CD14-positive monocyte (primary cell): ENCODE measurements at places on chromosomes 6 and 20. TPM values are rescaled to one million over a fixed set of nuclear protein-coding genes. Genes with fewer than 3 reads are reported as not detected.
A peak's percentile ranks its signal among the peaks of the same experiment; 100 is the strongest.

CGA gene
- not detected for polyA plus RNA-seq

VSX1 gene
- polyA plus RNA-seq, result not detected in 2 replicates

CST7 gene
- 1.2 and 1.8 TPM in 2 replicates for polyA plus RNA-seq

PBOV1 gene
- polyA plus RNA-seq, result not detected in 2 replicates

TUBB1 gene
- 2.4 TPM for polyA plus RNA-seq

AIG1 gene
- polyA plus RNA-seq, result 7.6 TPM

DNA sequence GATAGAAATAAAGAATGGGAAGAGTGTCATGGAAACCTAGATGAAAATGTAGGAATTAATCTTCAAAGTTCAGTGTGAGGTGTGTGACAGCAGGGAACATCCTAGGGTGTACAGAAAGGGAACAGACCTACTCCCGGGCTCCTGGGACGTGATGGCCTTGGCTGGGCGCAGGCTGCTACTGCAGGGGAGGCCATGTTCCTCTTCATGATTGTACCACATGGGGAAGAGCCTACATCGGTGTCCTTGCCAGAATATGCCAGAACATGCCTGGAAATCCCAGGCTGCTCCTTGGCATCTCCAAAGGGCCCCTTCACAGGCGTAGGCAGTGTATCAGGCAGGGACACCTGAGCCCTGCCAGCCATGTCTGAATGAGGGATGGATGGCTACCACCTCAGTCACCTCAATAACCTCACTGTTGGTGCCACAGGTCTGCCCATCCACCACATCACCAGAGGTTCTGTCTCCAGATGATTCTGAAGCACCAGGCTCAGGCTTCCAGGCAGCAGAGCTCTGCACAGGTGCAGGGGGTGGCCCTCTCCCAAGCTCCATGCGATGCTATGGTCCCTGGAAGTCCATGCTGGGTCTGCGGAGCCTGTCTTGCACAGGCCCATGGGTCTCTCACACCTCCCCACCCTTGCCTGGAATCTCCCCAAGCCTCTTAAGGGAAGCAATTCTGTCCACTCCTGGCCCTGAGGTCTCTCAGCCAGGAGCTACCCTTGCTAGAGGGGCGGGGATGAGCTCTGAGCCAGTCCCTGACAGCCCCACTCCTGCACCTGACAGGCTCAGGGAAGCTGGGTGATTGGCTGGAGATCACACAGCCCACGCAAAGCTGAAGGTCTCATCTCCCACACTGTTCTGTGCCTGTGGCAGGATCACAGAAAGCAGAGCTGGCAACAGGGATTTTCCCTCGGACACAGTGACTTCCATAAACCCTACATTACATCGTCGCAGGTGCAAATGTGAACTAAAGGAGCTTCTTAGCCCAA, 20.2 kb downstream of the RAMACL start:
- DNase-seq, result no peak

- DNase-seq, result no peak
These were observed 88.1 kb downstream of the DACT2 start for GRCh38 chr6:168231393-168231957.

DNA sequence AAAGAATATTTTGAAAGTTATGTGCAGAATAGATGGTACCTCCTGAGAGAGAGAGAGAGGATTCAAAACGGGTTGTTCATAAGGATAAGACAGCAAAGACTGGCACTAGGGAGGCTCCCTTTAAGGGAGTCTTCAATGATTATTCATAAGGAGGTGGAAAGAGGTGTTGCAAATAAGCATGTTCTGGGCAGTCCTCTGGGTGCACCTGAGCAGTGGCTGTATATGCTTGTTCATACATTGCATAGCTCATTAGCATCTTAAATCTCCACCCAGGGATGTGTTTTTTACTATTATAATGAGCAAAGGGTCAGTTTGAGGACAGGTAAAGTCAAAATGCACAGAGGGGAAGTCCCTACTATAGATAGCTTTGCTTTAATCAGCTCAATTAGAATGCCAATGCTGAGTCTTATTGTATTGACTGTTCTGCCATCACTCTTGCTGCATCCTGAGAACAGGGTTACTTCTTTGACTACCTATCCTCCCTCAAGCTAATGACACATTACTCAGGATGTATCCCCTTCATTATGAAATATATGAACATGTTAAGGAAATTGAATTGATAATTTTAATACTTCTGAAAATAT, 10.0 kb upstream of the SIRPG start:
- no peak for DNase-seq

DNA sequence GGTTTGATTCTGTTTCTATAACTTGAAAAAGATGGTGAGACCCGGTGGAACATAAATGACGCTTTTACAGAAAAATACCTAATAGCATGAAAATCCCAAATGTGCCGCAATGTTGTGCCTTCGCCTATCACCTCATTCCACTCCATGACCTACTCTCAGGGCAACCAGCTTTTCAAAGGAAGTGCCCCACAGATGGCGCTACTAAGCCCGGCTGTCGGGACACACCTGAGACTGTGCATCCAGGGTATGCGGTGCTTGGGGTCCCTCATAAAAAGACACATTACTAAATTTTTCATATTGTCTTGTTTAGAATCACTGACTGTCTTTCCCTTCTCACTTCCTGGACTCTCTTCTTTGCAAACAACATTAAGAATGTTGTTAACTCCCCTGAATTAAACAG, 145.5 kb upstream of the RPS6KA2 start:
- no peak for DNase-seq

DNA sequence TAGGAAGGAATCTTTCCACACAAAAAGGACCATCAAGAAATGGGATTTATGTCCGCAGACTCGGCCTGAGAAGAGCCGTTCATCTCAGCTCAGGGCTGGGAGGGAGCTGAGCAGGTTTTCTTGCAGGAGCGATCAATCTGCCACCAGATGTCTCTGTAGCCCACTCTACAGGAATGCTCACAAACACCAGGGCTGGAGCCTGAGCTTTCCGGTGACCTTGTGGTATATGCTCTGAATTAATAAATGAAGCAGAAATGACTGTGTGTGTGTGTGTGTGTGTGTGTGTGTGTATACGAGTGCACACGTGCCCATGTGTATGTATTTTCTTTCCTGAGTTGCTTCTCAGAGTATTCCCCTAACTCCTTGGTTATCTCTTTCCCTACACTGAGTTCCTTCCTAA, 12.0 kb downstream of the CD83 start:
- DNase-seq, result no peak

- DNase-seq, result no peak
These were observed 74.0 kb upstream of the EYA2 start for GRCh38 chr20:46820682-46821081.

DNA sequence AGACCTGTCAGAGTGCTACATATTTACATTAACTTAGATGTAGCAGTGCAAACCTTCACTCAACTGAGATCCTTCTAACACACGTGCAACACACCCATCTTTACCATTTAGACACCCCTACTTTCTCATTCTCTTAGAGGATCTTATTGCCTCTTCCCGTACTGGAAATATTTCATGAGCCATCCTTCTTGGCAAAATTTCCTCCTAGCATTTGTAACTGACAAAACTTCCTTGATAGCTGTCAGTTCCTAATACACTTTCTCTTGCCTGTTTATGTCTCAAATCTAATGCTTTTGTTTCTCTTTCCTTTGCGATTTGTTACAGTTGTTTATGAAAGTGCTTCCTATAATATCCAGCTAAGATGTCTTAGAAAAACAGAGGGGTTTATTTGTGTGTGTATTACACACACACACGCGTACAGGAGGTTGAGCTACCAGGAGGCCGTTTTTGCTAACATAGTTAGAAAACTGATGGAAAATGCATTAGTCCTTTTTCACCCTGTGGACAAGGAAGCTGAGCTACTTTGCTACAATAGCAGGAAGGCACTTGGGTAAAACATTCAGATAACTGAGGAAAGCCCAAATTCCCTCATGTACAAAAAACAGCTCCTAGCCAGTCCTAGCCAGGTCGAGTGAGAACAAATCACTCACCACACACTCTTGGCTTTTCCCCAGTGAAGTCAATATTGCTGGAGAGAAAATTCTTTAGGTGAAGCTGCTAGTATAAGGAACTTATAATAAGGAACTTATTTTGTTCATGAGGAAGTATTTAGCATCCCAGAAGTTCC, 153.6 kb downstream of the NFATC2 start:
- no peak for DNase-seq

- no peak for DNase-seq
These were observed 25.5 kb downstream of the CLIC5 start for GRCh38 chr6:45990162-45990561.

- no peak for DNase-seq
These were observed 1080.7 kb downstream of the GRIK2 start for GRCh38 chr6:102474041-102474807.

- DNase-seq, result no peak
These were observed 35.9 kb upstream of the FAM50B start for GRCh38 chr6:3813150-3813780.

DNA sequence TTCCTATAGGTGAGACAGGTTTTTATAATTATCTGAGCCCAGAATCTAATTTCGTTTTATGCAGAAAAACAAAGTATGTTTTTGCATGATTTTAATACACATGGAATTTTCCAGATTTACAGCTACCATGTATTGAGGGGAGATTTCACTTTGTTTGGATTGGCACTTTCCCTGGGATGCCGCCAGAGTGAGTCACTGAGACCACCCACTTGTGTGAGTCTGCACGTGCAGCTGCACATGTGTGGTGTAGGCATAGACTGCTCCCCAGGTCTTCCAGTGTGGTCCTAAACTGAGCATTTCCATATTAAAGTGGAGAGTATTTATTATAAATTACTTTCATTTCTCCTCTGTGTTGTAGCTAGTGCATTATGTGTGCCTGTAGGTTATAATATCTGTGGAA, 186.8 kb downstream of the UBE3D start:
- DNase-seq, result no peak

DNA sequence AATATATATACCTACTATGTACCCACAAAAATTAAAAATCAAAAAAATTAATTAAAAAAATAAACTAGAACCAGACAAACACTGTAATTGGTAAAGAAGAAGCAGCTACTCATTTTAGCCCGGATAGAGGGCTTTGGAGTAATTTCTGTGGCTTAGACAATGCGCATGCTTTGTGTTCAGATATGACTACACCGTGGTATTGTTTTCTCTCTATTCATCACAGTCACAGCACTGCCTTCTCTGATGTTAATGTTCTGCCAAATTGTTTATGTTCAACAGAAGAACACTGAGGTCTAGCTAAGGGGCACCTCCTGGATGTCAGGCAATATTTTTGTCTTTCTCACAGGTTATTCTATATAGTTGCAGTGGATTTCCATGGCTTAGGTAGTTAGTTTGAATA, 77.5 kb upstream of the GJE1 start:
- DNase-seq, result no peak

- DNase-seq, result no peak
These were observed 242.0 kb upstream of the TBX18 start for GRCh38 chr6:85006362-85006761.

DNA sequence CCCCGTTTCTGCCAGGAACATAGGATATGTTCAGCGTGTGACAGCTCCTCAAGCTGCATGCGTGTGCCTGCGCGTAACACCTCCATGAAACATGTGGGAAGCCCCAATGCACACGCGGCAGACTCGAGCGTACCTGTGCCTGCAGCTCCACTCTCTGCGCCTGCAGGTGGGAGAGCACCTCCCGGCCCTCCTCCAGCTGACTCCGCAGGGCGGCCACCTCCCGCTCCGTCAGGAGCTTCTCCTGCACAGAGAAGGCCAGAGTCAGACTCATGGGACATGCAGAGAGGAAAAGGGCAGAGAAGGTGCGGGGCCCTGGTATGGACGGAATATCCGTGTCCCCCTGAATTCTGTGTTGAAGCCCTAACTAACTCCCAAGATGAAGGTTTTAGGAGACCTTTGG, 22.4 kb downstream of the BFSP1 start:
- no peak for DNase-seq

GRCh38 chr20:56483970-56484369, 15.5 kb downstream of the RTF2 start:
- peak; percentile 75 for DNase-seq
